CD4-positive, alpha-beta T cell (primary cell): ENCODE measurements at places on chromosomes 1 and 21.

GRCh38 chr1:47630346-47630745 is 192.5 kb downstream of the FOXD2 start:
- no peak for DNase-seq

DNA sequence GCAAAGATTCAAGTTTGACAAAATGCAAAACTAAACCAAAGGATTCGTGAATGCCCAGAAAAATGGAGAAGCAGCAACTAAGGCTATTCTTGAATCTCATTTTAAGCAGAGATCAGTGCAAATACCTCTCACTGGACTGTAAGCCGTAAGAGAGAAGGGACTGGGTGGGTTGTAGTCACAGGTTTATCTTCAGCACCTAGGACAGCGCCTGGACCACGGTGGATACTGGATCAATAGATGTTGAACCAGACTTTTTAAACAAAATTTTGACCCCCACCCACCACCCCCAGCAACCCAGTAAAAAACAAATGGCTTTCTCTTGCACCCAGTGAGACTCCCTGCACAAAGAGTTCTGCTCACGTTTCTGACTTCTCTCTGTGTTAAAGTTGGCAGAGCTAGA is 347.1 kb downstream of the AJAP1 start:
- DNase-seq: no peak

- DNase-seq: no peak
Measured at GRCh38 chr21:44527983-44528633, 11.9 kb downstream of the KRTAP10-1 start.

DNA sequence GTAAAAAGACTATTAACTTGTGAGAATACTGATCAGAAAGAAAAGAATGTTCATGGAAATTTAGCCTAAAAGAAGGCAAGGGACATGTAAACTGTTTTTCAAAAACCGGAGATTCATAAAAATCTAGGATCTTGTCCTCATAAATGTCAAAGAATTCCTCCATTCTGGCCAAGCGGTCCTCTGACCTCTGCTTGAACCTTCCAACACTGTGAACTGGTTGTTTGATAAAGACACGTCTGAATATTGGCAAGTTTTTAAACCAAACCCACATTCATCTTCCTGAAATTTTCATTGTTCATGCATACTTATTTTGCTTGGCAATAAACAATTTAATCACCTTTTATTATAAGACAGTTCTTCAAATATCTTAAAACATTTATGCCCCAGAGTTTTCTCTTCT is 19.8 kb downstream of the ASPM start:
- DNase-seq: no peak

GRCh38 chr1:238153253-238153652 is 262.5 kb upstream of the ZP4 start:
- DNase-seq: no peak

- DNase-seq: no peak
Measured at GRCh38 chr1:1922956-1923833, 4.1 kb upstream of the TMEM52 start.

GRCh38 chr1:242184955-242185354 is 186.1 kb upstream of the MAP1LC3C start:
- DNase-seq: no peak
